Thoracic aorta (tissue), 2 donors: ENCODE measurements at places on chromosomes 4 and X. TPM values are rescaled to one million over a fixed set of nuclear protein-coding genes. Genes with fewer than 3 reads are reported as not detected.
A peak's percentile ranks its signal among the peaks of the same experiment; 100 is the strongest.

- DNase-seq, result no peak
Observed at GRCh38 chrX:36364262-36364661, 444.7 kb downstream of the CFAP47 start.

FMR1NB gene
- total RNA-seq, result not detected

GRCh38 chr4:13920901-13921300 is 293.4 kb upstream of the BOD1L1 start:
- DNase-seq, result peak; percentile 16

DNA sequence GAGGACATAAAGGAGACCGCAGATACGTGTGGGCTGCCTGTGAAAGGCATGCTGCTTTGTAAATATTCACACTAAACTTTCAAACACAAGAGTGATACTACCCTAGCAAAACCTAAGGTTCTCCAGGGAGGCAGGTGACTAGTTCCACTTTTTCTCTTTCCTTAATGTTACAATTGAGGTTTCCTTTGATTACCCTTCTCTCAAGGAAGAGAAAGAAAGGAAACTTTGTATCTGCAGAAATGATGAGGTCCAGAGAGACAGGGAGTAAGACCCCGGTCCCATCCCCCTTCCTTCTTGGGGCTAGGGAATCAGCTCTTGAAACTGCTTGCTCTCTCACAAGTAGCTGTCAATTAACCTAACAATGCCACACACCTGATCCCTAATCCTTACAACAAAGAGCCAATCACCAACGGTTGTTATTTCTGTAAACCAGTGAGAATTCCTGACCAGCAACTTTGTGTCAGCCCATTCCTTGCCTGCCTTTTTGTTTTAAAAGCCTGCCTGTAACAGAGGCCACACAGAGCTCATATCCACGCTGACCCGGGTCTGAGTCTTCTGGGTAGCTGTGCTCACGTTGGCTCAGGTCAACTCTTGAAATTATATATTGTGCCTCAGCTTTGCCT is 754.8 kb upstream of the FRG1 start:
- no peak for DNase-seq

DNA sequence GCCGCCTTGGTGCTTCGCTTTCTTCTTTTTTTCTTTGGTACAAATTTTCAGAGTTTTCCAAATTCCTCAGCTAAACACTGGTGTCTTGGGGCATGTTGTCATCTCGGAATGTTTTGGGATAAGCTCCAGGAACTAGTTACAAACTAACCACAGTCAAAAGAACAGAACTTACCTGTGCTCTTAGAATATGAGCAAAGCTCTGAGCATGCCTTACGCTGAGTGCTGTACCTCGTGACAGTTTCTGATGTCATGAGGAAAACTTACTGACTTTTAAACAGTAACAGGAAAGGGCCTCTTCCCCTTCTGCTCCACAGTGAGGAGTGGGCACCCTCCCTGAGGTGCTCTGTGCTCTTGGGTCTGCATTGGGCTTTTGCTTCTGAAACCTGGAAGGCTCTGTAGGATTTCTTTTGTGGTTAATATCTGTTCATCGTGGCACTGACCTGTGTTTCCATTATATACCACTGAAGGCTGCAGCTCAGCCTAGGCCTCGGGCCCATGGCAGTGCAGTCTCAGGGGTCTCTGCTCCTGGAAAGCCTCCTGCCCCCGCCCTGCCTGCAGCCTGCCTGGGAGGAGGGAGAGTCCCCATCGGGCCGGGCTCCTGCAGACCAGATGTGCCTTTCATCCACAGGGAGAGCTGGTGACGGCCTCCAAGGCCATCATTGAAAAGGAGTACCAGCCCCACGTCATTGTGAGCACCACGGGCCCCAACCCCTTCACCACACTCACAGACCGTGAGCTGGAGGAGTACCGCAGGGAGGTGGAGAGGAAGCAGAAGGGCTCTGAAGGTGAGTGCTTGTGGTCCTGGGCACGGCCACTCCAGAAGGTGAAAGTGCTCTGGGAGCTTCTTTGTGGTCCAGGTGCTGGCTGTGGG is 48.7 kb downstream of the NOP14 start:
- no peak for DNase-seq

DNA sequence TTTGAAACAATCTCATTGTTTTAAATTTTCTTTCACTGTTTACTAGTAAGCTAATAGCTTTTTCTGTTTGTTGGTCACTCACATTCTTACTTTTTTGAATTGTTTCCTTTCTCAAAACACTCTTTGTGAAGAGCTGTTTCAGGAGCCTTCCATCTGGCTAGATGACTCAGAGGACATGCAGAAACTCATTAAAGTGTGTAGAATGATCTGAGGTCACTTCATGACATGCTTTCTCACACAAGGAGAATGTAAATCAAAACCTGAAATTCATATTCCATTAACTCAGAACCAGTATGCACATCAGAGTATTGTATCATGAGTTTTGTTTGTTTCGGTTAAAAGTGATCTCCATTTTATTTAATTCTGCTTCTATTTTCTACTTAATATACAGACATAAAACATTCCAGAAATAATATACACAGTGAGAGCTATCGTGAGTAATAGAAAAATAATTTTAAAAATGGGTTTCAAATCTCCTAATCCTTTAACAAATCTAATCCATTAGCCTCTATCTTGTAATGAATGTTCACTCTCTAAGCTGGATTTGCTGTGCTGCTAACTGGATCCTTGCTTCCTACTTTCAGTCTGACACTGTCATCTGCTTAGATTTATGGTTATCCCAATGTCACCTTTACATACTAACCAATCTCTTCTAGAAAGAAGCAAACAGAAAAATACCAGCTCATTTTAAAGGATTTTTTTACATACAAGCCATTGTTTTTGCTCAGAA is 449.6 kb downstream of the FSTL5 start:
- DNase-seq, result no peak

SSX4 gene
- not detected for total RNA-seq

DNA sequence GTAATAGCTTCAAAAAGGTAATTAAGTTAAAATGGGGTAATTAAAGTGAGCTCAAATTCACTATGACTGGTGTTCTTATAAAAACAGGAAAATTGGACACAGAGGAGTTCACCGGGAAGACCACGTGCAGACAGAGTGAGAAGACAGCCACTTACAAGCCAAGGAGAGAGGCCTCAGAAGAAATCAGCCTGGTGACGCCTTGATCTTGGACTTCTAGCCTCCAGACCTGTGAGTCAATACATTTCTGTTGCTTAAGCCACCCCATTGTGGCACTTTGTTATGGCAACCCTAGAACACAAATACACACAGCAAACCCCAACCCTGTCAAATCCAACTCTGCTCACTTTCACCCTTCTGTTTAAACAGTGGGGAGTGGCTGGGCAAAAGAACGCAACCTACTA is 4.1 kb upstream of the CD38 start:
- no peak for DNase-seq

SGCB gene
- 54.1 TPM for total RNA-seq
